ENCODE measurements at places on chromosomes 2 and 18. TPM values are rescaled to one million over a fixed set of nuclear protein-coding genes. Genes with fewer than 3 reads are reported as not detected.

- DNase-seq = no peak
Measured at GRCh38 chr18:27711382-27711781, 465.5 kb downstream of the CDH2 start.

The UGT1A7 gene
- total RNA-seq = not detected

The KLHL30 gene
- 0.29 TPM for total RNA-seq

DNA sequence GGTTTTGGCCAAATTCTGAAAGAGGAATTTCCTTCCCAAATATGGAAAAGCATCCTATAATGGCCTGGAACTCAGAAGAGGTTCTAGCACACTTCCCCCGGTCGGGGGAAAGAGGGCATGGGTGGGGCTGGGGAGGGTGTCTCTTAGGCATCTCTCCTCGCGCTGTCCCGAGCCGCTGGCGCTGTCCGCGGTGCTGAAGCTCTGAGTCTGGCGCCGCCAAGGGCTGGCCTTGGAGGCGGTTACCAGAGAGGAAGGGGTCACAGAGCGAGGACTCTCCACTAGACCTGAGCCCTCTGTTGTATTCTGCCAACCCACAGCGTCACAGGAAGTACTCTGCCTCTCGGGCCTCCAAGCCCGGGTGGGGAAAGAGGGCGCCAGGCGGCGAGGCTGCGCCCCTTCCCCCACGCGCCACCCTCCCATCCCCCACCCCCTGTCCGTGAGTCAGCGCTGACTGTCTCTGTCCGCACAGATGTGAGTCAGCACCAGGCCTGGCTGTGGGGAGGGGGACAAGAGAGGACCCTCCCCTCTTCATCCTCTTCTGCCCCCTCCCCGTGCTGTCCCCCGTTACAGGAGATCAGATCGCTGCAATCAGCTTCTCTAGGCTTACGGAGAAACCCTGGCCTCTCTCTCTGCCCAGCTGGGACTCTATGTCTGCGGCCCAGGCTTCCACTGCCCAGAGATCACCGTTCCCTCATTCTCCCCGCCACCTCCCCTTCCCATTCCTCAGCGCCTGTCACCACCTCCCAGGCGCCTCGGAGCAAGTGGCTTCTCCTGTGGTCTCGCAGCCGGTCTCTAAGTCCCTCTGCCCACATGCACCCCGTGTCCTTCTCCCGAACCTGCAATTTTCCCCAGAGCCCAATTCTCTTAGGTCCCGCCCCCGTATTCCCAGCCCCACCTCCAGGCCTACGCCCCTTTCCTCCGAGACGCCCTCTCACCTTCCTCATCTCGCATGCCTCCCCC, 779 bp downstream of the PTPRN start:
- peak; percentile 88 for DNase-seq

DNA sequence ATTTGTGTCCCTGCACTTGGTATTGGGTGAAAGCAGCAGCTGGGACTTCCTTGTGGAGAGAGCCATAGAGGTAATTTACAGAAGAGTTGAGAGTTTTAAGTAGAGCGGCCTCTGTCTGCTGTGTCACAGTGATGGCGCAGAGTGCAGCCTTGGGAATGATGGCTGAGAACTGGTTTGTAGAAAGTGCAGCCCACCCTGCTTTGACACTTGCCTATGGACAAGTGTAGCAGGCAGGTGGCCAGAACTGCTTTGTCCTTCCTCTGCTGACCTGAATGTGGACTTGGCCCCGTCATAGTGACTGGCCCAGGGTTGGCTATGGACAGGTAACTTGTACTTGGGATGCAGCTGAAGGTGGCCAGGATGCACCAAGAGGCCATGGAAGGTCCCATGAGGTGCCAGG, 6.4 kb upstream of the ANO7 start:
- DNase-seq = no peak

GRCh38 chr2:138373993-138374408, 127.6 kb upstream of the SPOPL start:
- no peak for DNase-seq

The CHMP3 gene
- 25.7 TPM for total RNA-seq

The ABCG5 gene
- 0.92 TPM for total RNA-seq
